Left forelimb (tissue), 1 donor: ENCODE measurements at places on chromosomes 5 and 9.

DNA sequence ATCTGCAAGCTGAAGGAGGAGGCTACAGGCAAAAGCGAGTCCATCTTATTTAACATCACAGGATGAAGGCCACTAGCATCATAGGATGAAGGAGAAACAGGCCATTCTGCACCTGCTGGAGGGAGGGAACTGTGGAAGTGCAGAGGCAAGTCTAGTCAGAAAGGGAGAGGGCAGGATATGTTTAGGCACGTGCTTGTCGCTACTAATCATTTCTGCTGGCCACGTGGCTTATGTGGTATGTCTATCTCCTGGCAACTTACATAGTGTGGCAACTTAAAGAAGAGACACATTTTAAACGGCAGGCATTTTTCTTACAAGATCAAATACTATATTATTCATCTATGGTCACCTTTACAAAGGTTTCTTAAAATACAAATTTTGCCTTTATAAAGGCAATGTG lies 74.0 kb downstream of the GNAQ start:
- no peak for DNase-seq

DNA sequence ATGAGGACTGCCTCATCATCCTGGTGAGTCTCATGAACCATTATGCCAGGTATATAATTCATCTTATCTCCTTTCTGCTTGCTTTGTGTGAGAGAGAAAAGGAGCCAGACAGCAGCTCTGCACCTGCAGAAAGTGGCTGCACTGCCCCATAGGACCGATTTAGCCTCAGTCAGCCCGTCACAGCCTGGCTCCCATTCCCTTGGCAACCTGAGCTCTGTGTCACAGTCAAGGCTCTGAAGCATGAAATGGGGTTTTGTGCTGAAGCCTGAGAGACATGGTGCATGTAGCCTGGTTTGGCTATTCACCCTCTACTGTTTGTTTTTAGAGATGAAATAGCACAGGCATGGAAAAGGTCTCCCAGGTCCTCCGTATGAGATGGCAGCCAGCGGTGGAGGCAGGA lies 198.3 kb downstream of the KCTD16 start:
- no peak for DNase-seq

DNA sequence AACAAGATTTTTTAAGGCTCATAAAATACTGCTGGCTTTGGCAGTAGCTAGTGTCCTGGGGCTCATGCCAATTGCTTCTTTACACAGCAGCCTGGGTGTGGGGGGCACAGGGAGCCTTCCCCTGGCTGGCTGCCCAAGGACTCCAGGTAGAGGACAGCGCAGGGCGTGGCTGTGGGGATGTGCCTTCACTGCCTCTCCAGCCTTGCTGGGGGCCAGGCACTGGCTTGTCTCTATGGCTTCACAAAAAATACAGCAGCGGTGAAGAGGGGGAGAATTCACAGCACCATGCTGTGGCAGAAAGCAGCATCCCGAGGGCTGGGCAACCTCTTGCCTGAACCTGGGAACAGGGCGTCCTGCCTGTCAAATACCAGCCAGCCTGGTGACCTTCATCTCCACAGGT lies 57.4 kb downstream of the DAP start:
- no peak for DNase-seq

DNA sequence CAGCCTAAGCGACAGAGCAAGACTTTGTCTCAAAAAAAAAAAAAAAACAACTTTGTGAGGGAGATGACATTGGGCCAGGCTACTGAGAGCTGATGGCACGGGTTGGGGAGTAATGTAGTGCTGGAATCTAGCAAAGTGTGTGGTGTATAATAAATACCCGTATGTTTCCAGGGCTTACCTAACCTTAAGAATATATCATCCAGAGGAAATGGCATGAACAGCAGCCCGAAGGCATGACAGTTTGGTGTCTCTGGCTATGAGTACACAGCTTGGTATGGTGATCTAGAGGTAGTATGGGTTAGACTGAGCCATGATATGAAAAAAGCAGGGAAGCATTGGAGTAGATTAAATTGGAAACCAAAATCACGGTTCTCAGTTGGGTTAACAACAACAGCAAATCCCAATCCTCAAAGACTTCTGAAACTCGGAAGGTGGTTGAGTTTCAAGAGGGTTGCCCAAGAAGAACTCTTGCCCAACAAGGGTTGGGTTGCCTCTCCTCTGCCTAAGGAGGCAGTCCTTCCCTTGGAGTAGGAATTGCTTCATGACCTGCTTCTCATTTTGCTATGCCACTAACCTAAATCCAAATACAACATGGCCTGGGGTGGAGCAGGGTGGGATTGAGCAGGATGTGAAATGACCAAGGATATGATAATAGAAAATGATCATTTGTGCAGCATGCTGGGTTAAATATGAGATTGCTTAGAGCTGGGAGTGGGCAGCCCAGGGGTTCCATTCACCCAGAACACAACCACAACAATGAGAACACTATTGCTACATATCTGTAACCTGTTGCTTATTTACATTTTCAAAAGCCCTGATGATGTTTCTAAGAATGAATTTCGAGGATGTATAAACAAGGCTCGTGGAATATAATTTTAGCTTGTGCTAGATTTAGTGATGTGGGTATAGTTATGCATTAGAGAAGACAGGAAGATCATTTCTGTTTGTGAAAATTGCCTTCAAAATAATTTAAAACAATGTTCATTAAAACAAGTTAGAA lies 64.6 kb upstream of the ZFR start:
- no peak for DNase-seq

GRCh38 chr9:105376893-105377292 lies 70.9 kb upstream of the FSD1L start:
- DNase-seq = no peak

- no peak for DNase-seq
These were observed 42.9 kb downstream of the PDCD1LG2 start for GRCh38 chr9:5553211-5553610.

- DNase-seq = no peak
These were observed 16.9 kb upstream of the PLCXD3 start for GRCh38 chr5:41527201-41527779.

DNA sequence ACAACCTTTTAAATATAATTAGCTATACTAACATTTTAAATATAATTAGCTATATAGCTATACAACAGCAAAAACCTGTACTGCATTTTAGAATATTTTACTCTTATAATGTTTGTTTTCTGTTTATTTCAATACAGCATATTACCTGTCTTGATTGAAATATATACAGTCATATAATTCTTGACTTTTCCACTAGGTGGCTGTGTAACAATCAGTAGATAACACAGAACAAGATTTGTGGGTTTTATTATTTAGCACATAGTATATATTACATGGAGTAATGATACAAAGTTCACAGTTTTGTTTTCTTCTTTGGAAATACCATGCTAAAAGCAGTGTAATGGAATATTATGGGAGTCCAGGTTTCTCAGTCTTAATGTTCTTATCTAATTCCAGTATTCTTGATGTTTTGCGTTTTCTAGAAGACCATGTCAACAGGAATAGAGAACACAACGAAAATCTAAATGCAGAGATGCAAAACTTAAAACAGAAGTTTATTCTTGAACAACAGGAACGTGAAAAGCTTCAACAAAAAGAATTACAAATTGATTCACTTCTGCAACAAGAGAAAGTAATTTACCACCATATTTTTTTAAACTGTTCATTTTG lies 13.3 kb downstream of the HMMR start:
- no peak for DNase-seq

- no peak for DNase-seq
These were observed 163.5 kb upstream of the SNX2 start for GRCh38 chr5:122611406-122611805.

DNA sequence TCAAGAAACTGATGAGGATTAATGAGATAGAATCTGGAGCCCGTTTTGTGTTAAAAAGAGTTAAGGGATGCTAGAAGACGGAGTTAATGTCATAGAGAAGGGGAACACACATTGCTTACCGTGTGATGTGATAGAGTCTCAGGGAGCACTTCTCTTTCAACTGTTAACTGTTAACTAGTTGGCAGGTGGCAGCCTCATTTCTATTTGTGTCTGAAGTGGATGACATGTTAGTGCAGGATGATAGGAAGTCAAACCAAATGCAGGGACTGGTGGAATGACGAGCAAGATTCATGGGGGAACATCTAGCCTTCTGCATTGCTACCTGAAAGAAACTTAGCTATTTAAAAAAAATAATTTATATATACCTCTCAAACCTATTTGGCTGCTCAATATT lies 222.7 kb downstream of the MAST4 start:
- DNase-seq = no peak

DNA sequence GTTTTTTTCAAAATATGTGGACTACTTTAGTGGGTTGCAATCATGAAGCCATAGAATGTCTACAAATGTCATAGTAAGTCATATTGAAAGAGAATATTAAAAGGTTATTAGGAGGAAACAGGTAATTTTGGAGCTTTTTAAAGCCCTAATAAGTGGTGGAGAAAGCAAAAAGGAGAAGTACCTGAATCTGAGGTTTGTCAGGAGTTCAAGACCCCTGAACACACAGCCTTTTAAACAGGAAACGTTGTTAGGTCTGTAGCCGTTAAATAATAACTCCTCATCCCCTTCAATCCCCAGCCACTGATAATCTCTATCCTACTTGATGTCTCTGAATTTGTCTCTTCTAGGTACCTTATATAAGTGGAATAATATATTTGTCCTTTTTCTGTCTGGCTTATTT lies 51.1 kb downstream of the SPEF2 start:
- DNase-seq = no peak

GRCh38 chr9:91119142-91119541 lies 242.6 kb downstream of the AUH start:
- DNase-seq = no peak

DNA sequence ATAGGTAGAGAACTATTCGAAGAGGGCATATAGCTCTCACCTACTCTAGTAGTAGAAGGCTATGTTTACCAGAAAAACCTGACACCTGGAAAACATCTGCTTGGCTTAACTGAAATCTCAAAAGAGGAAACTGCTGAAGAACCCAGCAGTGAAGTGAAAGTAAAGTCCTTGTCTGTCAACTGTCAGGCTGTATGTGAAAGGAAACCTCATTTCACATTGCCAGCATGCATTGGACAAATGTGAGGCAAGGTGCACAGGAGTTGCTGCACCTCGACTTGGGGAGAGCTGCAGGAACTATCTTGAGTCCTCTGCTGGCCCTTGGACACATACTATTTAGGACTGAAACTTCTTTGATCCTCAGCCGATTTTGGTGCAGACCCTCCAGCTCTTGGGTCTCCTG lies 53.3 kb downstream of the NREP start:
- no peak for DNase-seq

DNA sequence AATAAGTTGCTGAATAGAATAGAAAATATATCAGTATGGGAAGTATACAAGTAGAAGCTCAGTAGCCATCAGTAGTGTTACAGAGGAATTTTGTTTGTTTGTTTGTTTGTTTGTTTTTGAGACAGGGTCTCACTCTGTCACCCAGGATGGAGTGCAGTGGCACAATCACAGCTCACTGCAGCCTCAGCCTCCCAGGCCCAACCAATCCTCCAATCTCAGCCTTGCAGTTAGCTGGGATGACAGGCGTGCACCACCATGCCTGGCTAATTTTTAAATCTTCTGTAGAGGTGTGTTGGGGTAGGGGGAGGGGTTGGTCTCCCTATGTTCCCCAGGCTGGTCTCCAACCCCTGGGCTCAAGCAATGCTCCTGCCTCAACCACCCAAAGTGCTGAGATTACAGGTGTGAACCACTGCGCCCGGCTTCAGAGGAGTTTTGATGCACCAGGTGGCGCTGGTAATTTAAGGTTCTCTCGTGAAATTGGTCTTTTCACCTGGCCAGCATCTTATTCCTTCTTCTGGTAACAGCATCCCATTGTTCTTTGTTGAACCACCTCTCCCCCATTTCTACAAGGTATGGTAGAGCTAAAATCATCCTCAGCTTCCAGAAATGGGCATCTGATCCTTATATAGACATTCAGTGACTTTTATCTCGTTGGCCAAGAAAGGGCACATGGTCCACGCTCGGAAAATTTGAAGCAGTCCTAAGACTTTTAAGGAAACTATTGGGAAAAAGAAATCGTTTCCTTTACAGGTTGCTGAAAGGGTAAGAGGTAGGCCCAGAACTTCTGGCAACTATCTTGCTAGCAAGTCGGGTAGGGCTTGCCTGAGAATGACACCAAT lies 157.1 kb downstream of the ARRDC3 start:
- DNase-seq = no peak

DNA sequence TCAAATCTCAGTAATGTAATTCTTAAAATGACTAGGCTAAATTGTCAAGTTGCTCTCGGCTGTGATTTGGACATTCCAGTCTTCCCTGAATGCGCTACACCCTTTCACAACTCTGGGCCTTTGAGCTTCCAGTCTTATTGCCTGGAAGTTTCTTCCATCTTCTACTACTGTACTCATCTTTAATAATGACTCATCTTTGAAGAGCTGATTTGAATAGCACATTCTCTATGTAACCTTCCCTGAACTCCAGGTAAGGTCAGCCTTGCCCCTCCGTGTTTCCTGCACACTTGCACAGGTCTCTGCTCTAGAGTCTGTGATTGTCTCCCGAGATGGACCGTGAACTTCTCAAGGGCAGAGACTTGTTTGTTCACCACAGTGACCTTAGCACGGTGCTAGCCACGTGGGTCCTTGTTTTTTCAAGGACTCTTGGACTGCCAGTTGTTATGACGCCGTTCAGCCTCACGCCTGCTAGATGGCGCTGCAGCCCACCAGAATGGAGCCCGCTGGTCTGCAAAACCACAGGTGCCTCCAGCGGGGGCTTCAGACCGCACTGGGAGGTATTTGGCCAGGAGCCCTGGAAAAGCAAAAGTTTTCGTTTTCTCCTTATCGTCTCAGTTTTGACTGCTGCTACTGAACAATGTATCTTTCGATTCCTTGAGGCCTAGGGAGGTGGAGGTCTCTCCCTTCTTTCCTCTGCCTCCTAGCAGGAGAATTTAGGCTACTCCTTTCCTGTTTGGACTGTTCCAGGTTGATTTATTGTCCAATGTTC lies 44.4 kb downstream of the SEC61B start:
- DNase-seq = peak; percentile 83

DNA sequence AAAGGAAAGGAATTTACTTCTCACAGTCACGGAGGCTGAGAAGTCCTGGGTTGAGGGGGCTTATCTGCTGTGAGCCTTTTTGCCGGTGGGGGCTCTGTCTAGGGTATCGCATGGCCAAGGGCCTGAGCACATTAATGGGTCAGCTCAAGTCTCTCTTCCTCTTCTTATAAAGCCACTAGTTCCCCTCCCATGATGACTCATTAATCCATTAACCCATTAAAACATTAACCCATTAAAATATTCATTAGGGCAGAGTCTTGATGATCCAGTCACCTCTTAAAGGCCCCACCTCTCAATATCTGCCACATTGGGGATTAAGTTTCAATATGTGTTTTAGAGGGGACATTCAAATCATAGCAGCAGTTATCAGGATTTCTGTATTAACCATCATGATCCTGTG lies 406.3 kb downstream of the SPOCK1 start:
- DNase-seq = no peak

GRCh38 chr5:136038635-136039034 lies 9.8 kb downstream of the TGFBI start:
- no peak for DNase-seq

DNA sequence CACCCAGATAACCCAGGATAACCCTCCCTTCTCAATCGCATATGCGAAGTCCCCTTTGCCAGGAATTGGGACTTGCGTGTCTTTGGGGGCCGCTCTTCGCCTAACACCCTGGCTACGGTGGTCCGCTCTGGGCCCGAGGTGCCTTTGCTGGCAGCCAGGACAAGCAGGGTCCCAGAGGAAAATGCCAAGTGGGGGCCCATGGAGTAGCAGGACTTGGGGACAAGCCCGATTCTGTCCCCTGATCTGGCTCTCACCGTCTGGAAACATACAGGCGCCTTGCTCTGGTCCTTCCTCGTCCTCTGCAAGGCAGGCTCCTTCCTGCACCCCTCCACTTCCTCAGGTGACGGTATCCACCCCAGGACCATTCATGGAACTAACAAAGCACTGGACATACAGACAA lies 78.1 kb upstream of the UNC5A start:
- DNase-seq = peak; percentile 22
